HFFc6 (cell line): ENCODE measurements at places on chromosomes 2 and 18.

DNA sequence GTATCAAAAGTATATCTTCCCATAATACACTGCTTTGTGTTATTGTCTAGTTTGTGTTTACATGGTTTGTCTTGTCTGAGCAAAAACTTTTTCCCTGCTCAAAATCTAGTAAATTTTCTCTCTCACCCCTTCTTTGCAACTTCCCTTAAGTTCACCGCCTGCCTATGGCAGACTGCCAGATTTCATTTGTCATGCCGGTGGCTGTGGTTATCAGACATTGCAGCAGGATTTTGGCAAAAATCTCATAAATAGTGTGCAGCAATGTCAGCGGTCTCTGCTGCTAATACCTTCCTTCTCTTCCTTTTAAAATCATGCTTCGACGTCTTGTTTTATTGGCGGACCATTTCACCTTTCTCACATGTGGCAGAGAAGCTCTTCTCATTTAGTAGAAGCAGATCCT is 45.6 kb upstream of the TMEM178A start:
- peak; percentile 84 for DNase-seq

DNA sequence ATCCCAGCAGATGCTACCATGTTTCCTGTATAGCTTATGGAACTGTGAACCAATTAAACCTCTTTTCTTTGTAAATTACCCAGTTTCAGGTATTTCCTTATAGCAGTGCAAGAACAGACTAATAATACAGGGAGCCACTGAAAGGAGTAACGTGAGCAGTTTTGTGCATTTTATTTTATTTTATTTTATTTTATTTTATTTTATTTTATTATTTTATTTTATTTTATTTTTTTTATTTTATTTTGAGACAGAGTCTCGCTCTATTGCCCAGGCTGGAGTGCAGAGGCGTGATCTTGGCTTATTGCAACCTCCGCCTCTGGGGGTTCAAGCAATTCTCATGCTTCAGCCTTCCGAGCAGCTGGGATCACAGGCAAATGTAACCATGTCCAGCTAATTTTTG is 156.3 kb upstream of the MSH6 start:
- no peak for DNase-seq

GRCh38 chr2:127208313-127208712 is 11.8 kb downstream of the CYP27C1 start:
- no peak for DNase-seq

DNA sequence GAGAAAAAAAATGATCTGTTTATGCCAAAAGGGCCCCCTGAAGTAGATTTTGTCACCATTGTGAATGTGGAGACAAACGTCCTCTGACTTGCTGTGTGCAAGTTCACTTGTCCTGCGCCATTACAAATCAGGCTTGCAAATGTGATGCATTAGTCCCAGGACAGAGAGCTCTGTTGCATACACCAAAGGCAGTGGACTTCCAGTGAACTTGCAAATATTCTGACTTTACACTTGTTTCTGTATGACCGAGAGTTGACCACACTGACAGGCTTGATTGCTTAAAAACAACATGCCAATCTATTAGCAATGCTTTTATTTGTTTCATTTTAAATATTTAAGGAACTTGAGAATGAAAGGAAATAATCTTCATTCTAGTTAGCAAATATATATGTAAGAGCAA is 293.2 kb downstream of the PLCL1 start:
- DNase-seq = no peak

- DNase-seq = no peak
Measured at GRCh38 chr2:241859436-241860183, 916 bp upstream of the PDCD1 start.

DNA sequence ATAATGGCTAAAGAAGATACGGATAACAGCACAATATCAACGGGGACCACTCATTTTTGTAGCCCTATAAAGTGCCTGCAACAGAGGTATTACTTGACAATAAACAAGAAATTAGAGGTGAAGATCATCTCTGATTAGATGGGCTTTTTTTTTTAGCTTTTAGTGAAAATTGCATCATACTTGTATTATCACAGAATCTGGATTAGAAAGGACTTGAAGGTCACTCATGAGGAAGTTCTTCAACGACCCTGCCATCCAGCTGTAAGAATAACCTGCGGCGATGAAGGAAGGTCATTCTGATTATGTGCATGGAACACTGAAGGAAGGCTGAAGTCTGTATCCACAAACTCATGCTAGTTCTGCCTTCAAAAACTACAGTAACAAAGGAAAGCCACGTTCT is 40.5 kb downstream of the THOC1 start:
- no peak for DNase-seq

DNA sequence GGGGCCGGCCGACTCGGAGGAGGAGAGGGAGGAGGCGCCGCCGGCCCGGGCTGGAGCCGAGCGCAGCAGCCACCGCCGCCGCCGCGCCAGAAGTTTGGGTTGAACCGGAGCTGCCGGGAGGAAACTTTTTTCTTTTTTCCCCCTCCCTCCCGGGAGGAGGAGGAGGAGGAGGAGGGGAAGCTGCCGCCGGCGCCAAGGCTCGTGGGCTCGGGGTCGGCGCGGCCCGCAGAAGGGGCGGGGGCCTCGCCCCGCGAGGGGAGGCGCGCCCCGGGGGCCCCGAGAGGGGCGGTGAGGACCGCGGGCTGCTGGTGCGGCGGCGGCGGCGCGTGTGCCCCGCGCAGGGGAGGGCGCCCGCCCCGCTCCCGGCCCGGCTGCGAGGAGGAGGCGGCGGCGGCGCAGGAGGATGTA is 316 bp downstream of the CRIM1 start:
- no peak for DNase-seq

GRCh38 chr2:170191166-170191866 is 13.4 kb downstream of the MYO3B start:
- DNase-seq = no peak

- no peak for DNase-seq
Measured at GRCh38 chr2:221203856-221204255, 368.2 kb downstream of the EPHA4 start.

DNA sequence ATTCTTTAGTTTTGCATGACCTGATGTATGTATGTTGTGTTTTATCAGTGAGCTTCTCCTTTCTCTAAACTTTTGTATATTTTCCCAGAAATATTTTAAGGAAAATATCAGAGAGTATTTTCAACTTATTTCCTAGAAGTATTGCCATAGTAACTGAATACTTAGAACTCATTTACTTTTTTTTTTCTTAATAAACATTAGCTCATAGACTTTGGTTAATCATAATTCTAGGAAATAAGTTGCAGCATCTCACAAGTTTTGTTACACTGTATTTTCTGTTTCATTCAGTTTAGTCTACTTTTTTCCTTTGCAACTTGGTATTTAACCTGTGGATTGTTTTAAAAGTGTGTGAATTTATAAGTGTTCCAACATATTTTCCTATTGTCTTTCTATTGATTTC is 27.5 kb downstream of the SMCHD1 start:
- no peak for DNase-seq

DNA sequence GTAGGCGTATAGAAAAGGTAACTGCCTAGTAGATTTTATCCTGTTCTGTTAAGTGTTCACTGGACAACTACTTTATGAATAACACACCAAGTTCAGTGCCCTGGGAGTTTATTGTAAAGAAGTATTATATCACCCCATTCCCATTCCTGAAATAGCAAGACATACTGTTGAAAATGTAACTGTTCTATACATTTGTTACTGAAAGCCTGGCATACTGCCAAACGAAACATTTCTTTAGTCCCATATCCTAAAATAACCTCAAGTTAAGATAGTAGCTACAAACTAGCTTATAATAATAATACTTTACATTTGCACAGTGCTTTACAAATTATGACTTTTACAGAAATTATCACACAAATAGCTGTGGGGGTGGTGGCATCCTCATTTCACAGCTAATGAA is 25.1 kb downstream of the SPDYA start:
- no peak for DNase-seq

- no peak for DNase-seq
Measured at GRCh38 chr2:120345608-120346007, 328 bp upstream of the INHBB start.

DNA sequence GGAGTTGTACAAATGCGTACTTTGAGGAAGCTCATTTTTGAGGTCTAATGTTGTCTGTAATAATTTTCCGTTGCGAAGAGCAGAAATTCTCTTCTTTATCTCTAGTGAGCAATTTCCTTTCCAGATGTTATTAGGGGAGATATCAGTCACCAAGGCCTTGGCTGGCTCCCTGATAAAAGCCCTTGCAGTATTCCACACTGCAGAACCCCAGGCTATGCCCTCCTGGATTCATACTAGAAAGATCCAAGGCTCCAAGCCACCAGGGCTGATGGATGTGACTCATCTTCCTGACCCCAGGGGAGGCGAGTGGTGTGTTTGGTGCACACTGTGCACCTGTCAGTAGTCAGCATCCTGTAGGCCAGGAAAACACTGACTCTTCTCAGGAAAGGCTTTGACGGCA is 34.7 kb downstream of the INO80C start:
- no peak for DNase-seq

DNA sequence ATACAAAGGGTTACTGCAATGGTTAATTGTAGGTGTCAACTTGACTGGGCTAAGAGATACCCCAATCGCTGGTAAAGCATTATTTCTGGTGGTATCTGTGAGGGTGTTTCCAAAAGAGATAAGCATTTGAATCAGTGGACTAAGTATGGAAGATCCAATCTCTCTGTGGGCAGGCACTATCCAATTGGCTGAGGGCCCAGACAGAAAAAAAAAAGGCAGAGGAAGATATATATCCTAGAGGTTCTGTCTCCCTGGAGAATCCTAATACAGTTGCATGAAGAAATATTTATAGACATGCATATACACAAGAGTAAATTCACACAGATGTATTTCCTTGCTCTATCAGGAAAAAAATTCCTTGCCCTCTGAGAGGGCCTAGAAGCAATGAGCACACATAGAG is 43.9 kb downstream of the TBC1D8 start:
- no peak for DNase-seq

DNA sequence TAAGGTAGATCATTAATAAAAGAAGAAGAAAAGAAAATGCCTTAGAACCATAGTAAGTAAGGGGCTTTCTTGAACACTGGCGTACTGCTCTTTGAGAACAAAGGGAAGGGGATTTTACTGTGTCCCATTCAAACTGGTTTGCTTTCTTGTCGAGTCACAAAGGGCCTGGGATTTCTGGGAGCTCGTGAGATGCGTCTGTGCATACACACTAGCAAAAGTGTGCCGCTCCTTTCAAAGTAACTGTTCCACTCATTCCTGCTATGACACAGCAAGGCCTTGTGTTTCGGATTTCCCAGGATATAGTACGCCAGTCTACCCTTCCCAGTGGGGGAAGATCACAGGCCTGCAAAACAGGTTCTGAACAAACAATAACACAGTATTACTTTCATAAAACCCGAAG is 93.0 kb downstream of the KCTD18 start:
- no peak for DNase-seq

DNA sequence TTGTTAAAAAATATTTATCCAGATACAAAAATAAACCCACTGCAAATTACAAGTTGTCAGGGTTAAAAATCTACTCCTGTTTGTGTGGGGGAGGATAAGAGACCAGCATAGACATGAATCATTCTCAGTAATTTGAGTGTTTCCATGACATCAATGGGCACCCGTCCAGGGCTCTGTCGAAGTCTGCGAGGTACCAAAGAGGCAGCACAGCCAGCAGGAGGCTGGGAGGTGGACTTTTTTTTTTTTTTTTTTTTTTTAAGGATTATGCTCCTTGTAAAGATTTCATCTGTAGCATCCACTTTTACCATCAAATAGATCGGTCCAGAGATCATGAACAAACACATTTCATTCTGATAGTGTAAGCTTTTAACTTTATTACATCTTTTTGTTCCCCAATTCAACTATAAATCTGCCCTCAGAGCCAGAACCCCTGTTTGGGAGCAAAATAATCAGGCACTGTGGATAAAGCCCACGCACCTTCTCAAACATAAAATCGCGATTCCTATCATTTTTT is 182.0 kb downstream of the TCF4 start:
- DNase-seq = peak; percentile 94

DNA sequence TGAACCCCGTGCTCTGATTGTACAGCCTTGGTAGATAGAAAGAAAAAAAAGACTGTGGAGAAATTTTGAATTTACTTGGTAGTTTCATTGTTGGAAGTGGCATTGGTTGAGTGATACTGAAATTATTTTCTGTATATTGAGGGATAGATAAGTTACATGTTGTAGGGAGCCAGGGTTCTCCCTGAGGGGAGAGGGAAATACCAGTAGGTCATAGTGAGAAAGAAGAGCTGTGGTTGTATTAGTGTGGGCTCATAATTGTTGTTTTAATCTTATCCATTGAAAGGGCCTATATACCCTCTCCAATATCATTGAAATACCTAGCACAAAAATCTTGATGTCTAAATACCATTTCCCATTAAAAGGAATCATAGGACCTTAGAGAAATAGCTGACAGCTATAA is 16.9 kb upstream of the RAB31 start:
- no peak for DNase-seq

DNA sequence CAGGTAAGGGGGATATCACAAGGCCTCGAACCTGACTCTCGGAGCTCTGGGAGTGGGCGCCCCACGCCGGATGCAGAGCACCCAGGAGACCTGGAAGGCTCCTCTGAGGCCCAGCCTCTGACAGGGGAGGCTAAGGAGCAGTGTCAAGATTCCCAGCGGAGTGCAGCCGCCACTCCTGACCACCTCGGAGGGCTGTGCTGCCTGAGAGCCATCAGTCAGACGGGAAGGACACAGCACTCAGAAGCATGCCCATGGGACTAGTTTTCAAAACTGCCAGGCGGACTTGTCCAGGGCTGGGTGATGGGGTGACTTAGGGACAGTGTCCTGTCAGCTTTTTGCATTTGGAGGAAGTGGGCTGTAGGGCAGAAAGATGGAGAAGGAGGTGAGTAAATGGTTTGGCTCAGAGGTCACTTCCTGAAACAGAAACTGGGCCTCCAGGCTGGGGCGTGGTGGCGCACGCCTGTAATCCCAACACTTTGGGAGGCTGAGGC is 34.6 kb upstream of the B3GNT7 start:
- no peak for DNase-seq

- DNase-seq = no peak
Measured at GRCh38 chr2:102585847-102586404, 33.4 kb upstream of the SLC9A2 start.

GRCh38 chr2:104852090-104852666 is 1.7 kb upstream of the POU3F3 start:
- DNase-seq = no peak

DNA sequence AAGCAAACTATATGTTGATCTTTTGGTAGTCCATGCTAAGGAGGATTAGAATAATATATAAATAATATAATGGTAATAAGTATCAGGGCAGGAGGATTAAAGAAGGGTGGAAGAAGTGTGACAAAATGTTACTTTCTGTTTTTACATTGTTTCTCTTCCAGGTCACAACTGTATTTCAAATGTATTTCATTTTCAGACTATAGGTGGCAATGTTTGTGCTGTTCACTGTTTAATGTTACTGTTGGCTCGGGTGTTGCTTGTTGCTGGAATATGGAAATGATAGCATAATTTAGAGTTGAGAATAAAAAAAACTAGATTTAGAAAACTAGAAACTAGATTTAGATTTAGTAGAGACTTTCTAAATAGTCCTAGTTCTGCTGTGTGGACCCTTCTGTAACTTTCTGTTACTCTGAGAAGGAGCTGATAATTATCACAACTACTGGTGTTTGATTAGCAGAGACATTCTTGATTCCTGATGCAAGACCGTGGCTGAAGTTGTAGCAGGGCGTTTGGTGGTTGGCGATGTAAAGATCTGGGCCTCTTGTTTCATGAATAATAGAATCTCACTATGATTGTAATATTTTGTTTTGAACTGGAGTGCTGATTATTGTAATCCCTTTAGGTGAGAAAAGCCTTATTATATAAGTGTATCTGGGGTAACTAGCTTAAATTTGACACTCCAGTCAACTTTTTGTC is 7.9 kb downstream of the NEDD4L start:
- DNase-seq = peak; percentile 9

GRCh38 chr2:10006236-10007161 is 36.9 kb upstream of the KLF11 start:
- peak; percentile 27 for DNase-seq

GRCh38 chr2:80246534-80246933 is 58.0 kb downstream of the LRRTM1 start:
- DNase-seq = no peak
